MM.1S (cell line): ENCODE measurements at places on chromosomes 12 and 14.
A peak's percentile ranks its signal among the peaks of the same experiment; 100 is the strongest.

DNA sequence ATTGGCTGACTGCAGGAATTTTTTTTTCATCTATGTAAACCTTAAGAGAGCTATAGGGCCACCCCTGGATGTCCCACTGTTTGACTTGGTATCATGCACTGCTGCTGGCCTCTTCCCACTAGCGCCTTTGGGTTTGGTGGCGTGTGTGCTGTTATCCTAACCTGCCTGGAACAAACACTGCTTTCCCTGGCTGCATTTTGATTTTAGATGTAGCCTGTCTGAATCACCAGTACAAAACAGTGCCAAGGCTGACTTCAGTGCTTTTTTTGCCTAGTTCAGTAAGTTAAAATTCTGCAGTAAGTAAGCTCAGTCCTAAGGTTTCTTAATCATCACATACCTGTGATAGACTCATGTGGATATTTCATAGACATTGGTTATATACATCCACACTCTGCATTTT lies 99.2 kb downstream of the EML1 start:
- DNase-seq: no peak

- no peak for DNase-seq
Observed at GRCh38 chr14:65043893-65044595, 57.3 kb downstream of the FNTB start.

DNA sequence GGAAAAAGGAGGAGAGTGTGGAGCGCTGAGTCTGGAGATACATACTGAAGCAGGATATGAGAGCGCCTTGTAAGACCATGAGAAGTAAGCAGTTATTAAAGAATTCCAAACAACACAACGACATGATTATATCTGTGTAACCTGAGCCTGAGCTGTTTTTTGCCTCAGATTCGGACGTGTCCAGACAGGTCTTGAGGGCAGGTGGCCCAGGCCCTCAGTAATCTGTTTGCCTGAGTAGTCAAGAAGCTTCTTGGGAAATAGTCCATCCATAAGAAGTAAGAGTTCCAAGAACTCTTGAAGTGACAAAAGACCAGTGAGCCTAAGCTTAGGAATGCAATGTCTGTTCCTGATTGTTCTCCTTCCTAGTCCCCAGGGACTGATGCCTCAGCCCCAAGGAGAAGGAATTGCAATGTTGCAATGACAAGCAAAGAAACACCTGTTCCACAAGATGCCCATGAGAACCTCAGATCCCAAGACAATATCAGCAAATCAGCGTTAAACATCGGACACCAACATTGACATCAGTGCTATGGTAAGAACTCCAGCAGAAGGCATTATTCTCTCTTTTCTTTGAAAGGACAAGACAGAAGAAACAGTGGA lies 34.7 kb upstream of the ADAMTS20 start:
- no peak for DNase-seq

- no peak for DNase-seq
Observed at GRCh38 chr12:17215759-17216570, 610.0 kb upstream of the LMO3 start.

DNA sequence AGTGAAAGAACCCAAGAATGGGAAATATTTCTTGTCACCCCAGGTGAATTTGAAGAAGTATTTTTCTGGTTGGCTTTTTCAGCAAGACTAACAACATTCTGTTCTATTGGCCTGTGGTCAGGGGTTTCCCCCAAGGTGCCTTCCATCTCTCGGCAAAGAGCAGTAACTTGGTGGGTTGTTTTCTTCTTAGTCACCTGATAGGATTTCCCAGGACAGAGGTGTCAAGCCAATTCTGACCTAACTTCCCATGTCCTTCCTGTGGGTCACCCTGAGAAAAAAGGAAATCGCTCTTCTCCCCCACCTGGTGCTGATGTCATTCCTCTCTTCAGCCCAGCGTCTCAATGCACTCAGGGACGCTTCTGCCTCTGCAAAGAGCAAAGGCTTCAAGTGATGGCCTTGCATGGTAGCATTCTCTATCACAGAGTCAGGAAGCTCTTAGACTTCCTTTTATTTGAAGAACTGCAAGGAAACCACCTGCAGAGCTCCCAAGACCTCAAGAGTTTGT lies 16.1 kb upstream of the IFNG start:
- peak; percentile 61 for DNase-seq

GRCh38 chr14:24875991-24876878 lies 173.7 kb downstream of the STXBP6 start:
- DNase-seq: no peak
